ENCODE measurements at places on chromosomes 4 and X.

DNA sequence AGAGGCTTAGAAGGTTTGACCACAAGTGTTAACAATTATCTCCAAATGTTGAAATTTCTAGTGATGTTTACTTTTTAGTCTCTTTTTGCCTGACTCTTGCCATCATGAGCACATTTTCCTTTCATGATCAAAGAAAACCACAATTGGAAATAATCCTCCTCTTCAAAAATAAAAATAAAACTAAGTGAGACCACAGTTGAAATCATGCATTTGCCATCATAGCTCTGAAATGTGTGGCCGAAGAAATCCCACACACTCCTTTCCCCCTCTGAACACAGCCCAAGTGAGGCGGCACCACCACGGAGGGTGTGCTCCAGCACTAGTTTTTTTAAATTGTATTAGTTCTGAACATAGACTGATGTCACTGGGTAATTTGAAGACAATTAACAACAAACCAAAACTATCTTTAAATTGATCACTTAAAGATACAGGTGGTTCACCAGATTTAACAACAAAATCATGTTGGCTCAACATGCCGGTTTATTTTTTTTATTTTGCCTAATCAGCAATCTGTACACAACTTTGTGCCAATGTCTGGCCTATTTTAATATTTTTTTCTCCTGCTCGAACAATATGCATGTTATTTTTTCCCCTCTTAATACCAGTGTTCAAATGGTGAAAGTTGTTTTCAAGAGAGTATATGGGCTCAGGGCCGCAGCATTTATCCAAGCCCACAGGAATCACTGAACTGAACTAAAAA is 17.6 kb downstream of the APBB2 start:
- no peak for DNase-seq

DNA sequence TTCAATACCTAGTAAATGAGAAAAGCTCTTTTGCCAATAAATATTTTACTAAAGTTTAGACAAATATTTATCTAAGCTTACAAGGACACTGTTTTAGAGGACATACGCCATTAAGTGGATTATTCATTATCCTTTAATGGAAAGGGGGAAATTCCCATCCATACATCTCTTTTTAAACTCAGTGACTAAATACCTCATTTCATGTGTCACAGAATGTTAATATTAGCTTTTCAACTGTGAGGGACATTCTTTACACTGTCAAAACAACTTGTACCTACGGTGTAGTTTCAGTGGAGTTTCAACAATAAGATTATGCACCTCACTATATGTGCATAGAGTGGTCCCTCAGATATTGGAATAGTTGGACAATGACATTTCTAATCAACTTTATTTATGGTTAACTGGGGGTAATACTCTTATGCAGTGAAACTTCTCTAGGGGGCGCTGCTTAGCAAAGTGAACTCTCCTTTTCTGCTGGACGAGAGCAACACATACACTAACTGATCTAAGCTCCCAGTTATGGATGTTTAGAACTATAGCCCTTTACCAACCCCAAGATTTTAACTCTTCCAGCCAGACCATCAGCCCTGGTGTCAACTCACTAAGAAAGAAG is 9.7 kb downstream of the HS6ST2 start:
- no peak for DNase-seq

- no peak for DNase-seq
These were observed 71.9 kb downstream of the MAOA start for GRCh38 chrX:43728002-43728401.

DNA sequence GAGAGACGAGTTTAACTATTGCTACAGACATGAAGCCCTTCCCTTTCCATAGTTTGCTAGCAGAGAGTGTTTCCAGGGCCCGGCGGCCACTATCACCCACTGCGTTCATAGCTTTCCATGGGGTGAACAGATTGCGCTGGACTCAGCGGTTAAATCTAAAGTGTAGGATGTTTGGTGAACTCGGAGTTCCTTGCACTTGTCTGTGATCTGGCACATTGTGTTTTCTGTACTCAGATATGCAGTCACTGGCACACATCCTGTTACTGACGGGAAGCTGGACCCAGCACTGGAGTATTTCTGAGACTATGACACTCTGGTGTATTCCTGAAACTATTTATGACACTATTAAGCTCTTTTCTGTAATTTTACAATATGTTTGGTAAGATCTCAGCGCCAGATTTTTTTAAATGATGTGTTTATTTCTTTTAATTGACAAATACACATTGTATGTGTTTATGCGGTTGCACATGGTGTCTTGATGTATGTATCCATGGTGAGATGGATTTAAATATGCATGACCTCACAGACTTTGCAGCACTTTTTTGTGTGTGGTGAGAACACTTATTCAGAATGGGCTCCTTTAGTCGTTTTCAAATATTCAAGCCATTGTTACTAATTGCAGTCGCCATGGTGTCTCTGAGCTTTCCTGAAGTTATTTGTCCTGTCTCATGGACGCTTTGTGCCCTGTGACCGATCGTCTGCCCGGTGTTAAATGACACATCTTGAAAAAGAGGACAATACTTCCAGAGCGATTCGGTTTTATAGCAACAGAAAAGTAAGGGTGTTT is 14.1 kb downstream of the CD99 start:
- DNase-seq = no peak

DNA sequence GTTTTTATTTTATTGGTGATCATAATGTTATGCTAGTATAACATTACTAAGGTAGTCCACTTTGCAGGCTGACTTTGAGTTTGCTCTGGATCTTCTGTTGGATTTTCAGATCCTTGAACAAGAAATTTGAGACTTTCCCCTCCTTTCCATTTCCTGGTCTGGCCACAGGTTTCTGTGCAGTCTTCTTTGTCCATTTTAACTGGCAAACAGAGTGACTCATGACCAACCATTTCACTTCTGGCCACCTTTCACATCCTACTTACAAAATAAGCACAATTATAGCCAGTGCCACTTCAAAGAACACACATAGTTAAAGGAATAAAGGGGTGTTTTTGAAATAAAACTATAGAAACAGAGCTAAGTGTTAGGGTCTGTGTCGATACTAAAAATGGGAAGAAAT is 8.4 kb downstream of the ANK2 start:
- no peak for DNase-seq

DNA sequence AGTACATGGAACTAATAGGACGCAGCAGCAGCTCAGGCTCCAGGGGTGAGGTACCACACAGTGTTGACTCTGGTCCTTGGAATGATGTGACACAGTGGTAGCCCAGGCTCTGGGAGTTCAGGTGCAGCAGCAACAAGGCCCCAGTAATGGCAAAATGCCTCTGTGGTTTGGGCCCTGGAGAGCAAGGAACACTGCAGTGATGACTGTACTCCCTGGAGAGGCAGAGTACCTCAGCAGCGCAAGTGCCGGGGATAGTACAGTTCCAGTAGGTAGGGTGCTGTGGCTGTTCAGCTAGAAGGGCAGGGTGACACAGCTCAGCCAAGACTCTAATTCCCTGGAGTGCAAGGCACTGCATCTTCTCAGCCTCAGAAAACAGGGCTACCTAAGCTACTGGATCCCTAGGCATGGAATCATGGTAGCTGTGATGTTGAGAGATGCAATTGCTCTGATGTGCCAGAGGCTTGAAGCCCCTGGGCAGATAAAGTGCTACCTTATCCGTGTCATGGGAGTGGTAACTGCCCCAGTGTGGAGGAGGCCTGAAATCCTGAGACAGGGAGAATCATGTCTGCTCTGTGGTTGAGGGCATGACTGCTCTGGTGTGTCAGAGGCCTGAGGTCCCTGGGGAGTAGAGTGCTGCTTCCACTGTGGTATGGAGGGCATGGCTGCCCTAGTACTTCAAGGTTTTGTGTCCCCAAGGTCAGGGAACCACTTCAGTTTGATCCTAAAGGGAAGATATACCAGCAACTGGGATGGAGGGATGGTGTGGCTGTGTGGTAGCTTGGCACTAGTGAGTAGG is 55.2 kb downstream of the AREG start:
- no peak for DNase-seq

DNA sequence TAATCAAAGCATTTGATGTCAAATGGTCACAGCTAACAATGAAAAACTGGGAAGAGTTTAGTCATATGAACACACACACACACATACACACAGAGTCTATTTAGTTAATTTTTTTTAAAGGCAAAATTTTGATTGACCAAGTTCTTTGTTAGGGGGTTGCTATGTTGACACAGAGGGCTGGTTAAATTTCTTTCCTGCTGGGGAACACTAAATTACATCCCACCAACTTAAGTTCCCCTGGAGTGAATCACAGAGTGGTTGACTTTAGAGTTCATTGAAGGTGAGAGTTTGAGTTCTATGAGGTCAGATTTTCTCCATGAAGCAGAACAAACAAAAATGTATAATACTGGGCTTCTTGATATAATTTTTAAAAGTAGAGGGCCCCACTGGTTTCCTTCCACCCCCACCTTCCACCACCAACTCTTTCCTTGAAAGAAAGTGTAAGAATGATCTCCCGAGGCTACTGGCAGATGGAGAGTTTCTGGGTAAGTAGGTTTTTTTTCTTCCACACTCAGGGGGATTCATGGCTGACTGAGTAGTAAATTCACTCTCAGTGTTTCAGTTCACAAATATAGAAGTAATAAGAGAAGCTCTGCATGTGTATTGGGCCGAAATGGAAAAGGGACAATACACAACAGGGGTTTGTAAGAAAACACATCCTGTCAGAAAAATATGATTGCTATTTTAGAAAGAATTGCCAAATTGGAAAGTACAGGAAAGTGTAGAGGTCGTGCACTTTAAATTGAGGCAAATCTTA is 917.0 kb upstream of the LCORL start:
- no peak for DNase-seq

DNA sequence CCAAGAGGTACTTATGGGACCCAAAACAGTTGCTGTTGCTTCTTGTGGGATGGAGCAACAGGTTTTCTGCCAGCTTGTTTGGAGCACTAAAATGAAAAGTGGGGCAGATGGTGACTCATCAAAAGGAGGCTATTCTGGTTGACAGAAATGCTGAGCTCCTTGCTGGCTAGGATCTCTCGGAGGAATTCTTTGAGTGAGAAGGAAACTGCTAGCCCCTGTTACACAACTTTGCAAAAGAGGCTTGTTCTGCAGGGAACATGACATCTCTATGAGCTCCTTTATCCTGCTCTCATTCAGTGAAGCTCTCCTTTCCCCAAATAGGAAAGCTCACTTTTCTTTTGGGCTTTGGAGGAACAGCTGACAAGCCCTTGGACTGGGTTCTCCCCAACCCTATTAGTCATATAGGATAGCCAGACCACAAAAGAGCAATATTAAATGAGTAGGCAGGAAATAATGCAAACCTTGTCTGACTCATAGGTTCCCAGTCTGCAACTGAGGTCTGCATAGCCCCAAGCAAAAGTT is 108.3 kb downstream of the CDS1 start:
- no peak for DNase-seq

GRCh38 chr4:67131224-67131623 is 414.1 kb downstream of the CENPC start:
- no peak for DNase-seq

- no peak for DNase-seq
These were observed 252.9 kb upstream of the KLF3 start for GRCh38 chr4:38411092-38411491.

GRCh38 chr4:129823105-129823504 is 727.2 kb downstream of the C4orf33 start:
- DNase-seq = no peak

GRCh38 chr4:47942081-47942819 is 27.9 kb upstream of the NFXL1 start:
- DNase-seq = no peak

DNA sequence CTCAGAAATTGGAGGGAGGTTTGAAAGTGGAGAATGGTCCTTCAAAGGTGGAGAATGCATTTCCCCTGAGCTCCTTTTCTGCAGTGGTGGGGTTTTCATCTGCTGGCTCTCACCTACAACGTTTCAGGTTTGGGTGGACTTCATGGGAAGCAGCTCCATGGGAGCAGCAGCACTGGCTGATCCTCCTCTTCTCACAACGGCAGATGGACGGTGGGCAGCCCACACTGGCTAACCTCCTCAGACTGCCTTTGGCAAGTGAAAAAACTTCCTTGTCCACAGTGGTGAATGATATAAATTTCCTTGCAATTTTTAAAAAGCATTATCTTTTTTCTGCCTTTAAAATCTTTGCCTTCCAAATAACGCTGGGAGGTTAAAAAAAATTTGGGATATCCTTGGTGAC is 93.5 kb downstream of the ZNF827 start:
- no peak for DNase-seq

DNA sequence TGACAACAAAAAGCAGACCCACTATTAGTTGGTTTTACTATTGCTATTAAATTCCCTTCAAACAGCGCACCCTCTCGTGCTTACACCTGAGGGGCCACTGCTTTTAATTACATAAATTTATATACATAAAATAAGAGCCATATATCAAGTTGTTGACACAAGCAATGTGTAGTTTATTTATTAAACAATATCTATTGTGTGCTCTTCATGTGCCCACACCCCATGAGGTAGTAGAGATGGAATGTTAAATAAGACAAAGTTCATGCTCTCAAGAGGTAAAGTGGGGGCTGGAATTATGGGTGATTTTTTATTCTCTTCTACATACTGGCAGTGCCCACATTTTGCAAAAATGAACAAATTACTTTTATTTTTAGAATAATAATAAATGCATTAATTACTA is 47.3 kb downstream of the KCNIP4 start:
- no peak for DNase-seq

- no peak for DNase-seq
These were observed 238.4 kb upstream of the TEX13A start for GRCh38 chrX:105458846-105459245.

DNA sequence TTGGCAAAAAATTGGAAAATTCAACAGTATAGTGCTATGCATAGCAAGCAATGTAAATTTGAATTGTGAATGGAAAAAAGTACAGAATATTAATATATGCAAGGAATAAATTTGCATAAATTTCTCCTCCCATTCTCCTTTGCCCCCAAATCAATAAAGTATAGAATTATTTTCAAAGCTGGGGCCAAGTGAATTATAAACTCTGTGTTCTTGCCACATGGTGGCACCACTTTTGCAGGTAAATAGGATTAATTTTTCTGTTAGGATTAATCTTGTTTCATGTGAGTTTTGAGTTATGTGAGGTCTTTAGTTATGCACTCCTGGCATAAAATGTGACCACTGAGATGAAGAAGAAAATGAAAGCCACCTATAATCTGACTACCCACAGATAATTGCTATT is 19.9 kb downstream of the COPS4 start:
- DNase-seq = no peak

DNA sequence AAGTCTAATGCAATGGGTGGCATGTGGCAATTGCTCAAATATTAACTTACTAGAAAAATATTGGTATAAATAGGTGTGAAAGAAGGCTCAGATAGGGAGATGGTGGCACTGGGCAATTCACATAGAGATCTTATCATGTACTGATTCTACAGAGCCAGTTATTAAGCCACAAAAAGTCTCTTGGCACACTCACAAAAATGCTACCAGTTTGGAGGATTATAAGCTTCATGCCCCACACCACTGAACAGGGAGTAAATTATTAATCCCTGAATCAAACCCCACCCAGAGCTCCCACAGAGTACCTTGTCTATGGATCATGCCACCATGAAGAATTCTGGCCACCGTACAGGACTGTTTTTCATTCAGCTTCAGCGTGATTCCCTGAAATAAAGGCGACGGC is 13.8 kb downstream of the MPP1 start:
- no peak for DNase-seq

DNA sequence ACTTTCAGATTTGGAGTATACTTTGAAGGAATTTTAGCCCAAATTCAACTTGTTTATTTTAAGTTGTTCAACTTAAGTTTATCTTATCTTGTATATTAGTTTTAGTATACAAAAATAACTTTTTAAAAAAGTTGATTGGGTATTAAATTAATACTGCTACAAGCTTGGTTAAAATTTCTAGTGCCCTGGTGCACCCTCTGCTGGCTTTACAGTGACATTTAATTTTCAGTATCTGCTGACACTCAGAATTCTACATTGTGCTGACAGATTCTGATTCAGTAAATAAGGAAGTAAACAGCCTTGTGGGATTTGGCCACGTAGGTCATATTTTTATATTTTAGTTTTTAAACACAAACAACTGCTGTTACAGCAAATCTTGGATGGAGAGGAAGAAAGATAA is 2.9 kb downstream of the EDA start:
- DNase-seq = no peak
